ENCODE measurements at places on chromosomes 12 and 14.

DNA sequence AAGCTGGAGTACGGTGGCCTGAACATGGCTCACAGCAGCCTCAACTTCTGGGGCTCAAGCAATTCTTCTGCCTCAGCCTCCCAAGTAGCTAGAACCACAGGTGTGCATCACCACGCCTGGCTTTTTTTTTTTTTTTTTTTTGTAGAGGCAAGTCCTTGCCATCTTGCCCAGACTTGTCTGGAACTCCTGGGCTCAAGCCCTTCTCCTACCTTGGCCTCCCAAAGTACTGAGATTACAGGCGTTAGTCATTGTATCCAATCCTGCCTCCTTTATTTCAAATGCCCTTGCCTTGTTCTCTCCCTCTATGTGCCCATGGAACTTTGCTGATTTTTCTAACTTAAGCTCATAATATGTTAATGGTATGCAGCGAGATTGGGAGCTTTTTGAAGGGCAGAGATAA is 49.2 kb upstream of the PRICKLE1 start:
- no peak for DNase-seq

DNA sequence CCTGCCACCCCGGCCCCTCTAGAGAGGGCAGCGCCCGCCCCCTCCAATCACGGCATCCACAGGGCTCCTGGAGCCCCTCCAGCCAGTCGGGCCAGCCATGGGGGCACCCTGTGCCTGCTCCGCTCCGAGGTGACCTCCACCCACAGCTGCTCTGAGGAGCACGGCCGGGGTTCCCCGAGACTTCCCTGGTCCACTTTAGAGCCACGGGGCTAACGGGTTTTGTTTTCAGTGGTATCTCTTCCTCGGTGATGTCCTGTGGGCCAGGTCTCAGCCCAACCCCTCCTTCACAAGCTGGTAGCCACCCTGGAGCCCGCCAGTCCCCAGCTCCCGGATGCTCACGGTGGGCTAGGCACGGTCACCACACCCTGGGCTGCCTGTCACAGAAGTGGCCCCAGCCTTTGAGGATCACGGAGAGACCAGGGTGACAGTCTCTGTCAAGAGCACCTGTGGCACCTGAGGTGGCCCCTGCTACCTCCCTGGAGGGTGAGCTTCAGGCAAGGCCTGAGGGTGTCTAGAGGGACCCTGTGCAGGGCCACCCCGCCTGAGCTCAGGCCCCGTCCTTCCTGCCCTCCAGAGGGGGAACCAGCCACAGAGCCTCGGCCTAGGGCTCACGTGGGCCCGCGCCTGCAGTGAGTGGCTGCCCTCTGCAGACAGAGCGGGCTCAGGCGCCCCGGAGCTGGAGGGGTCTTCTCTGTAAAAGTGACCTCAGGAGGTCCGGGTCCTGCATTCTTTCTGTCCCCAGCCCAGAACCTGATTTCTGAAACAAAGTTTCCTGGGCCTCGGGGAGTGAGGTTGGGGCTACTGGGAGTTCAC is 146.0 kb upstream of the C14orf180 start:
- DNase-seq = no peak

DNA sequence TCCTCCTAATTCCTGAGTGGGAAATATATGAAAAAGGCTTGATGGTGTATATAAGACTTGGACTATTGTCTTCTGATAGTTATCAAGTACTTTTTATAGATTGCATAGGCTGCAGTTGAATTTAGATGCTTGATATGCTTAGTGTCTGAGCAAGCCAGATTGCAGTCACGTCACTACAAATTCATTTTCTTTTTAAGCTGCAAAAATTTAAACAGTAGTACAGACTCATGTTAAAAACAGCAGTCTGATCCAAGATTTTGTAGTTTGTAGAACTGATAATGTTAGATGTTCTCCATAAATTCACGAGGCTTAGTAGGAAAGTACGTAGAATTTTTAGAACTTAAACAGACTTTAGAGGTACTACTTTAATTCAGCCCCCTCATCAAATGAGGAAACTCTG is 126.4 kb downstream of the GPR135 start:
- no peak for DNase-seq

GRCh38 chr12:109987615-109988014 is 8.6 kb downstream of the GIT2 start:
- DNase-seq = no peak

- no peak for DNase-seq
These were observed 275.1 kb downstream of the IPO8 start for GRCh38 chr12:30420561-30420960.

DNA sequence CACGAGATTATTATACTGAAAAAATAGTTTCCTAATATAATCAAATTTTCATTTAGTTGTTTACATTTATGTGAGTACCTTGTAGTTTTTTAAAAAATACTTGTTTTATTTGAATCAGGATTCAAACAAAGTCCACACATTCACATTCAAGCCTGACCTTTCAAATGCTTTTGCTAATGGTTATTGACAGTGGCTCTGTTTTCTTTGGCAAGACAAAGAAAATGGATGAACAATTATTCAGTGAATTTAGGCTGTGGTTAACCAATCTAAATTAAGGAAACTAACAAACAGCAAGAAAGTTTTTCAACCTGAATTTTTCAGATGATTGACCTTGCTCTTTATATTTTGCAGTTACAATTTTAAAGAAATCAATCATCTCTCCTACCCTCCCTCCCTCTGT is 9.7 kb downstream of the SLC4A8 start:
- no peak for DNase-seq

DNA sequence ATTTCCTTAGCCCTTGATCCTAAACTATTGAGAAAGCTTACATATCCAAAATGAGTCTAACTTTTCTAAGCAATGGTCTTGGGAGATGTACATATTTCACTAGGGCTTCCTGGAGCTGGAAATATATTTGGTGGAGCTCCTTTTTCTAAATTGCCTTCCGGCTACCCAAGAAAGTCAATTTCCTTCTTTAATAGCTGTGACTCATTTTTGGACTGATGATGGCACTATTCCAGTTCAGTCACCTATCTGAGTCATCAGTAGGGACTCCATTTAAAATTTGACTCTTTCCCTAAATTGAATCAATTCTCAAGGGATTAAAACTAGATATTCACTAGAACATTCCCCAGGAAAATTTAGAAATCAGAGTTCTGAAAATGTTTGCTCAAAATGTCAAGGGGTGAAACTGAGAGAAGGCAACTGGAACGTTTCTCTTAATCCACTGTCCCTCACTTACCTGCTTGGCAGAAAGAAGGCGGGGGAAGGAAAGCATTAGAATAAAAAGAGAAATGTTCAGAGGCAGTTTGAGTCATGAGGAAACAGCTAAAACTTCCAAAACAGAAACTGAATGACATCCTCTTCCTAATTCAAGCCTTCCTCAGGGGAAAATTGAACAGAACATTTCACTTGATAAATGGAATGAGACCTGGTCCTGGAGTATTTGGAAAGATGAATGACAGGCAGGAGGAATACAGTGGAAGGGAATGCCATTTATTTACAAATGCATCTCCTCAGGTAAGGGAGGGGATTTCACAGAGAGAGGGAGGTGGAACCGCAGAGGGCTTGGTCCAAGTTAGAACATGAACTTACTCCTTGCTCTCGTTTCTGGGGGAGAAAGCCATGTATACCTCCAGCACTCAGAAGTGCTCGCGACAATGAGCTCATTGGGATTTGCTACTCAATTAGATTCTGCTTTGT is 91.2 kb downstream of the RGS6 start:
- no peak for DNase-seq

DNA sequence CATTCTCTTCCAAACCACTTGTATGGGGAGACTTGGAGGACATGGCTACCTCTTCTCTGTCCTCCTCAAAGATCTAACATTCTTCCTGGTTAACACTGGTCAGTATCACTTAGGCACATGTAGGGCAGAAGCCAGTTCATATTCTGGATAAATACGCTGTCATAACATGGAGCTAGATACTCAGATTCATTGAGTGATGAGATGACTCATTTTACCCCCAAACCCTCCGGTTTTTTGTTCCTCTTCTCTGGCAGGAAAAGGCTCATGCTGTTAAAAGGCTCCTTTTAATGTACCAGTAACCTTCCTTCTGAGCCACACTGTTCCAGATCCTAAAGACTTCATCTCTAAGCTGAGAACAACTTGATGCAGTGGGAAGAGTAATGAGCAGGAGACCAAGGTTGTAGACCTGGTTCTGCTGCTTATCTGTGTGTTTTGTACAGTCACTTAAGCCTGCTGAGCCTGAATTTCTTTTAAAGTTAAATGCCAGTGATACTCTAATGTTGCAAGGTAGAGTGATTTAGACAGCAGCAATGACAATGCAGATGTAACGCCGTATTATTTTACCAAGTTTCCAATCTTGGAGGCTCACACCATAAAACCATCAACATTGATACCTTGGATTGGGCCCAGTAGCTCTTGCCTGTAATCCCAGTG is 57.3 kb upstream of the ELK3 start:
- no peak for DNase-seq

DNA sequence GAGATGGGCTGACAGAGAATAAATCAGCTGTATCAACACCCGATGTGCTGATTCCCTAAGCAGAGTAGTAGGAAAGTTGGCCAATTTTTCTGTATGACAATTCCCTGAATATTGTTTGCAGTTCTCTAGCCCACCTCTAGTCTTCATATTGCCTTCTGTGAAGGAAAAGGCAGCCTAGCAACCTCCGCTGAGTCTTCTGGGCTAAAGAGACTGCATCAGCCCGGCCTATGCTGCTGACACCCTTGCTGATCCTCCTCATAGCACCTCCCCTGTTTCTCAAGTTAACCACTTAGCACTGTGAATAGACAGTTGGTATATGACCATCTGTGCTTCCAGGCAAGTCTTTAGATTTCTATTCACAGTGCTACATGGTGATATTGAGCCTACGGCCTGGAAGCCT is 161.1 kb upstream of the EGLN3 start:
- DNase-seq = no peak

- DNase-seq = no peak
These were observed 13.7 kb upstream of the FBXL14 start for GRCh38 chr12:1607940-1608712.

GRCh38 chr12:46521145-46521544 is 148.6 kb upstream of the SLC38A2 start:
- DNase-seq = no peak

- DNase-seq = no peak
These were observed 206.2 kb downstream of the FSCB start for GRCh38 chr14:44300916-44301315.

GRCh38 chr12:6358881-6359280 is 16.5 kb downstream of the SCNN1A start:
- no peak for DNase-seq

- no peak for DNase-seq
These were observed 18.4 kb upstream of the RNU6-7 start for GRCh38 chr14:32183151-32184058.

DNA sequence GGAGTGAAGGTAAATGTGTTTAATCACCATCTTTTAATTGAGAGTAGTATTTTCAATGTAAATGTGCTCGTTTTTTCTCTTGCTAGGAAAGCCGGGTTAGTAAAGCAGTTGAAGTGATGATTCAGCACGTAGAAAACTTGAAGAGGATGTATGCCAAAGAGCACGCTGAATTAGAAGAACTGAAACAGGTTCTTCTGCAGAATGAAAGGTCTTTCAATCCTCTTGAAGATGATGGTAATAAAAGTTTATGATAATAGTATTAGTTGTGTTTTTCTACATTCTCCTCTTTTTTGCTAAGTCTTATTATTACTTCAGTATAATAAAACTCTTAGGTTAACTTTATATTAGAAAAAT is 93.9 kb downstream of the DNAI7 start:
- DNase-seq = no peak

GRCh38 chr12:62866451-62867082 is 68.4 kb downstream of the PPM1H start:
- no peak for DNase-seq

DNA sequence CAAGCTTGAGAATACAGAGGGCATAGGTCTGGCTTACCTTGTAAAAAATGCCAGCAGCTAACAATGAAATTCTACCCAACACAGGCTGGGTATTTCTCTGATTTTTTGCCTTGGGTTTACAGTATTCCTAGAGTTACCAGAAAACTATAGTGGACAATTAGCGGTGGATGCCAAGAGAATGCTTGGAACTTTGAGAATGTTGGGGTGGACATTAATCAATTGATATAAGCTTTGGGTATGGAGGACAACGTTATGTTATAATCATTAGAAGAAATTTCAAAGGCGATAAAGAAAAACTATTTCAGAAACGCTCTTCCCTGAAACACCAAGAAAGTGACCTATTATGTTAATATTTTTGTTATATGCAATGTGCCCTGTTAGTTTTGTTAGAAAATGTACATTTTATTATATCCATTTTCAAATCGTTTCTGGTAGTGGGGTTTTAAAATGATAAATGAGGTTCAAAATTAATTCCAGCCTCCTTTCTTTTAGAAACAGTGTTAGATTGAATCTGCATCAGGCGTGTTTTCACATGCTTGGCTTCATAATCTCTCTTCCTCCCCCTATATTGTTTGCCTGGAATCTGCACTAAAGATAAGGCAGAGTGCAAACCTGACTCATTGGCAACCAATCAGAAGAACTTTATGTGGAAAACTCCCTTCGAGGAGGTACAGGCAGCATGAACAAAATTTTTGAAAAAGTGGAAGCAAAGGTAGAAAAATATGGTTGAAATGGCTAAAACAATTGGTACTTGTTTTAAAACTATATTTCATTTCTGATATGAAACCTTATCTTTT is 1.4 kb upstream of the PTPRQ start:
- no peak for DNase-seq

GRCh38 chr14:80271389-80271788 is 60.1 kb upstream of the DIO2 start:
- DNase-seq = no peak

DNA sequence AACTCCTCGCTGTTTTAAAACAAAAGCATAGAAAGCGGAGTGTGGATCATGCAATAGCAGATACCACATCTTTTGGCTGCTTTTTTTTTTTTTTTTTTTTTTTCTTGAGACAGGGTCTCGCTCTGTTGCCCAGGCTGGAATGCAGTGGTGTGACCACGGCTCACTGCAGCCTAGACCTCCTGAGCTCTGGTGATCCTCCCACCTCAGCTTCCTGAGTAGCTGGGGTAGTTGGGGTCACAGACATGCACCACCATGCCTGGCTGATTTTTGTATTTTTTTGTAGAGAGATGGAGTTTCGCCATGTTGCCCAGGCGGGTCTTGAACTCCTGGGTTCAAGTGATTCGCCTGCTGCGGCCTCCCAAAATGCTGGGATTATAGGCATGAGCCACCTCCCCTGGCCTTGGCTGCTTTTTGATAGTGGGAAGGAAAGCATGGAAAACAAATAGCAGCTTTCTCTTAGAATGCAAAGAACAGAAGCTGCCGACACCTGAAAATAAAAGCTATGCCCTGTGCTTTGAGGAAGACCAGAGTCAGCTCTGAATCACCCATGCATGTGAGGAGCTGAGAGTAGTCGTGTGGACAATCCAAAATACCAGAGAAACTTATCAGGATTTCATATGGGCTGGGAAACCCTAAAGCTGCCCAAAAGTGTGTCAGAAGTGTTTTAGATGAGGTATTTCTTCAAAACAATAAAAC is 3.6 kb upstream of the ELK3 start:
- DNase-seq = no peak

- DNase-seq = no peak
These were observed 36.7 kb downstream of the TMBIM6 start for GRCh38 chr12:49777800-49778748.
